ENCODE measurements at places on chromosomes 3 and 15.

DNA sequence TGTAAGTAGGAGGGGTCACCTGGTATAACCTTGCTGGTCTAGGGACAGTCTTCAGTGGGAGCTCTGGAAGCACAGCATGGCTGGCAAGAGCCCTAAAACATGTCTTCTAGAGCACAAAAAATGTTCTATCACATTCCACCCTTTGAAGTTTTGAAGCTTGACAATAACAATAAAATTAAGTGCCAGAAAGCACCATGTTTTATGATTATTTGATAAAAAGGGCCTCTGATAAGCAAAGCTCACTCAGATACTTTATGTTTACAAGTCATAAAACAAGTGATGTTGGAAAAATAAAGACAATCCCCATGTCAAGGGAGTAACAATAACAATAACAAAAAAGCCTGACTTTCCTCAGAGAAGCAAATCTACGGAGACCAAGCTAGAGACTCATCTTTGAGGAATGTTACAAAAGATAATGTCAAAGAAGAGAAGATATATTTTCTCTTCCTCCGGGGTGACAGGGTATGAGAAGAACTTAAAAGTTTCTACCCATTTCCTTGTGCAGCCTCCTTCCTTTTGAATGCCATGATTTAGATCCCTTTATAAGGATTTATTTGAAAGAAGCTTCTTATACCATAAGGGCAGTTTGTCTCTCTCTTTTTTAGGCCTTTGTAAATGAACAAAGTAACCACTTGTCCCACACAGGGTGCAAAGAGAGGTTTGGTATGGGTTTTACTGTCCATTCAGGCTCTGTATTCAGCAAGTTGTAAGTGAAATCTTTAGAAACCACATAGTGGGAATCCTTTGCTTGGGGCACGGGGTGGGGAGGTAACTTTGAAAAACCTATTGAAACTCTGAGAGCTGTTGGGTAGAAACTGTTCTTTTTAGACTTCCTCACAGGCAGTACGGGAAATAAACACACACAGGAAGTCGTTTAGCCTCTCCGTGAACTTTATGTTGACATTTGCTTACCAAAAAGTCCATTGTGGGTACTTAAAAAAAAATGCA, 109.6 kb upstream of the RBMS3 start:
- DNase-seq, result no peak

- no peak for DNase-seq
Measured at GRCh38 chr3:143001034-143001368, 369 bp upstream of the U2SURP start.

DNA sequence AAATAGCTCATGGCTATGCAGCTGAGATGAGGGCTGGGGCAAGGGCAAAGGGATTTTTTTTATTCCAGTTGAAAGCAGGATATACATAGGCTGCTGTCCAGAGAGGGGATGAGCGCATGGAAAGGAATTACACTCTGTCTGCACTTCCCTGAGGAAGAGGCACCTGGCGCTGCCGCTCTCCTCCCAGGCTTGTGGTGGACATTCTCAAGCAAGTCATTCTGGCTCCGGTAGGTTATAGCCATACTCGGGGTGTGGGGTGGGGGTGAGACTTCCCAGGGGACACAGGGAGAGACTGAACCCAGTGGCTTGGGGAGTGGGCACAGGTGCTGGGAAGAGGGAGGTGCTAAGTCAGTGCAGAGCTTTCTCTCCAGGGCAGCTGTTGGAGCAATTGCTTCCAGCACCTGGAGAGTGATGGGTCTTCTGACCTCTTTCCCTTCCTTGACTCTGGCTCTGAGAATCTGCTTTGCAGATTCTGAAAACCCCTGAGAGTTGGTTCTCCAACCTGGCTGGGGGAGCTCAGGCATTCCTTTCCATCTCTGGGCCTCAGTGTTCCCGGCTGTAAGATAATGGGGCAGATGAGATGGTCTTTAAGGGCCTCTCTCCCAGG, 24.3 kb downstream of the CYP8B1 start:
- no peak for DNase-seq

DNA sequence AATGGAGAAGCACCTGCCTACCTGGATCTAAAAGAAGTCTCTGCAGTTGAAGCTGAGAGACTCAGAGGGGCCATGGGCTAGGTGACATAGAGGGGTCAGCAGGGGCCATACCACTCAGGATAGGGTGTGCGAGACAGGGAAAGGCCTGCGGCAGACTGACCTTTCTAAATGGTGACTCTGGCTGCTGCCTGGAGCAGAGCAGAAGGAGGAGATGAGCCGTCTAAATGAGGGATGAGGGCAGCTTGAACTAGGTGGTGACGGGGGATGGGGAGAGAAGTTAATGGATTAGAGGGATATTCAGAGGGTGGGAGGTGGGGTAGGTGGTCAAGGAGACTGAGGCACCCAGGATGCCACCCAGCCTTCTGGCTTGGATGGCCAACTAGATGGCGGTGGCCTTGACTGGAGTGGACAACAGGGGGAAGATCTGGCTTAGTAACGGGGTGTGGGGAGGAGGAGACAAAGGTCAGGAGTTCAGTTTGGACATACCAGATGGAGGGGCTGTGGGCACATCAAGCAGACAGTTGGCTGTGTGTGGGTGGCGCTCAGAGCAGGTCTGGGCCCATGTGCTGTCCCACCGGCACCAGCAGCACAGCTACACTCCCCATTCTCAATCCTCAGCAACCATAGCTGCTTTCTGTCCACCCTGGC, 3.2 kb upstream of the ITIH1 start:
- DNase-seq, result no peak

DNA sequence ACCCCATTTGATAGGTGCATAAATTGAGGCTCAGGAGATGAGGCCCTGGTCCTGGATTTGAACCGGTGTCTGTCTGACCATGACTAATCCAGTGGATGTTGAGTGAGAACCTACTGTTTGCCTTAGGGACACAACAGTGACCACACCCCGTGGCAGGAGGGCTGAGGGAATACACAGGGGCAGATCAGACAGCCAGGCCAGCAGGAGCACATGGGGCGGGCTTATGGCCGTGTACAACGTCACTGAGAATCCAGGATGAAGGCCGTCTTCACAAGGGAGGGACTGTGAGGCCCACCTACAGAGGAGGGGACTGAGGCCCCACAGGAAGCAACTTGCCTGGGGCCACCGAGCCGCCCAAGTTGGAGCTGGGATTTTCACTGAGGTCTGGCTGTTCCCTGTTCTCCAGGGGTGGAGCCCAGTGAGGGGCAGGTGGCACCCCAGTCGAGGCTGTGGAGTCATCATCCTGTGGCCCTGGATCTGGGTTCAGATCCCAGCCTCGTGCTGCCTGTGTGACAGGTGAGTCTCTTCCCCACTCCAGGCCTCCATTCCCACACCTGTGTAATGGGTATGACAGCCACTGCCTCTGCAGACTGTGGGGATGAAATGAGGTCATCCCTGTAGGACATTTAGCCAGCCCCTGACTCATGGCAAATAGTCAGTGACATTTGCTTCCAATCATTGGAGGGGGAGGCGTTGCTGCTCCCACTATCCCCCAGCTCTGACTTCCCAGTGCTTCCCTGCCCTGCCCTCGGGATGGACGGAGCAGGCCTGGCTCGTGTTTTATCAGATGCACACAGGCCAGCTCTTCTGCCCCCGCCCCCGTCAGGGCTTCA, 6.3 kb upstream of the PLXND1 start:
- DNase-seq, result peak; percentile 89

GRCh38 chr3:71152892-71153265, 430.6 kb downstream of the FOXP1 start:
- peak; percentile 92 for DNase-seq

DNA sequence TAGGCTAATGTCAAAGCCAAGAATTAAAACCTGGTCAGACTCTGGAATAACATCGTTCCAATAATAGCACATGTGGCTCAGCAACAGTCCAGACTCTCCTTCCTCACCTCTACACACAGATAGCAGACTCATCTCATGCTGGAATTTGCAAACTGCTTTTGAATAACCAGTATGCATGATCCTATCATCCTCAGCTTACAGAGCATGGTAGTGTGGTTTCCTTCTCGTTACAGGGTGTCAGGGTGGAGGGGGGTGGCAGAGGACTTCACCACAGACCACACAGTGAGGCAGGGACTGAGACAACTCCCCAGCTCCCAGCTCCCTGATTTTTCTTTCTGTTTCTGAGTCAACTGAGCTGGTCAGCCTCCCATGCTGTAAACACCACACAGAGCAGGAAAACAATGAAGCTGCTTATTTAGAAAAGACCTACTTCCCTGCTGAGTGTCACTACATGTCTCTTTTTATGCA, 101.6 kb downstream of the RPL22L1 start:
- no peak for DNase-seq

Data from HepG2 (cell line).